ENCODE measurements at places on chromosomes 3 and 15.
A peak's percentile ranks its signal among the peaks of the same experiment; 100 is the strongest.

GRCh38 chr3:55729546-55729945 lies 242.4 kb upstream of the WNT5A start:
- no peak for DNase-seq

DNA sequence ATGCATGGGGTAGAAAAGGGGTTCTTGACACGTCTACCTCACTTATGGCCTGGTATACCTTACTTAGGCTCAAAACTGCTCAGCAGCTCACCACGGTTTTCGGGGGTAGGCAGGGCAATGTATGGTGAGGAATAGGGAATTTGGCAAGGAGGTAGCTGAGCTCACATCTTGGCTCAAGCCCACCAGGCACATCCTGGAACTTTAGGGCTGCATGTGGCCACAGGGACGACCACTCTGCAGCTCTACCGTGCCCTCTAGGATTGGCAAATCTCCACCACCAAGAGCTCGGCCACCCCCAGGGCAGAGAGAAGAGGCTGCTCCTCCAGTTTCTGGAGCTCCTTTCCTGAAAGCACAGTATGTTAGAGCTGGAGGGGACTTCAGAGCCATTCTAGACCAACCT lies 69.7 kb downstream of the MRPL46 start:
- DNase-seq = no peak

DNA sequence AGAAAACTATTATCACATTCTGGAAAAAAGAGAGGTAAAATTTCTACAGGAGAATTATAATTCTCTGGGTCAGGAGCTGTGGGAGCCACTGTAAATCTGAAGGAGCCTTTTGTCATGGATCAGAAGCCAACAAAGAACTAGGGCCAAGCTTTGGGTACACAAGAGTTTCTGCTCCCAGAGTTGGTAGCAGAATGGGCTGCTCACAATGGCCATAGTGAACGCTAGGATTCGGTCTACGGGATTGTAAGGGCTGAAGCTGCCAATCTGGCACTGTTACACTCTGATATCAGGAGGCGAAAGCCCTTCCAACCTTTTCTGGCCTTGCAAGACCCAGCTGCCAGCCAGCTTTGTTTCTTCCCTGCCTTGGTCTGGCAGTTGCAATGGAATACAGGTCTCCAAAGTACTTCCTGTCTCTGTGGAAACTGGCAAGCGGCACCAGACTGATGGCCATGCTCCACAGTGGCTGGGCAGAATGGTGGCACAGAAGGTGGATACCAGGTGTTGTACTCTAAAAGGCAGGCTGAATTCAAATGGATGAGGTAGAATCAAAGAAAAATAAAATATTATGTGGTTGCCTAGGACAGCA lies 831.7 kb downstream of the CADM2 start:
- no peak for DNase-seq

DNA sequence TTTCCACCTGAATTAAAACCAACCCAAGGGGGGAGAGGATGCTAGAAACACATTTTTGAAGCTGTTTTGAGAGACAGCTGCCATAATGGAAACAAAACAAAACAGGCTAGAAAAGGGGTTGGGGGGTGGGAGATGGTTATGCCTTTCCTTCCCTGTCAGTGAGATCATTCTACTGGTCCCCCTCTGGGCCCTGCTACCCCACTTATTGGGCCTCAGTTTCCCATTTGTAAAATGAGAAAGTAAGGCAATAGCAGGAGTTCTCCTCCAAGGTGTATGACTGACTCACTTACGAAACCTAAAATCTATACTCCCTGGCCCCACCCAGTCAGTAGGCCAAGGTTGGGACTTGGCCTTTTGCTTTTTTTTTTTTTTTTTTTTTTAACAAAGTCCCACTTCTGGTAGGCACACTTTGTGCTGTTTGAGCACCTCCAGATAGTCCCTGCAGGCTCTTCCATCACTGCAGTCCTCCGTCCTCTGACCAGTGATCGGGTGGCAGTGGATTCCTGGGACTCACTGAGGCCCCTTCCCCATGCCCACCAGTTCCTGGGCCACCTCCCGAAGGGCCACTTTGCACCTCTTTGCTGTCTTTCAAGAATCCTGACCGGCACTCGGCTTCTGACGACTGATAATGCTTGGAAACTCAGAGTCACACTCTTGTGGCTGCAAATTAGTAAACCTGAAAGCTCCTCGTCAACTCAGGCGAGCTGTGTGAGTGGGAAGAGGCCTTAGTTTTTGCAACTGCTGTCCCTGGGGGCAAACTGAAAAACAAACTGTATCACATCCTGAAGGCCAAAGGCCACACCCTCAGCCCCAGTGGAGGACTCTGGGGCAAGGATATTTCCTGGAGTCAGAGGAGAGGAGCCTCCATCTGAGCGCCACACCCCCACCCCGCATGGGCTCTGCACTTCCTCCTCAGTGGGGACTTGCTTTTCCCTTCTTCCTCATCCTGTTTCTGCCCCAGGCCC lies 6.7 kb upstream of the PSTPIP1 start:
- DNase-seq = no peak

DNA sequence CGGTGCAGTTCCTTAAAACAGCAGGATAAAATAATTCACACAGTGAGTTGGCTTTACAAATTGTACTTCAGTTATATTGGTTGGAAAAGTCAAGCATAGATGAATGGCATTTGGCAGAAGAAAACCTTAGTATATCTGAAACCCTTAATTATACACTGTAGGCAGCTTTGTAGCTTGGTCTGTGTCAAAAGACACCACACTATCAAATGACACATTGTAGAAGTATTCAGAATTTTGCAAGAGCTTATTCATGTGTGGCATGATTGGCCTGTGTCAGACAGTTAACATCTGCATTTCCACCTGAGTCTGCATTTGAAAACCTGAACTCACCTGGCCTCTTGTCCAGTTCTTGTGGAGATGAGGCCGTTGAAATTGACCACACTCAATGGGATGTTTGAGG lies 13.8 kb downstream of the TMEM266 start:
- no peak for DNase-seq

- no peak for DNase-seq
Measured at GRCh38 chr3:32571192-32571485, 481 bp upstream of the DYNC1LI1 start.

DNA sequence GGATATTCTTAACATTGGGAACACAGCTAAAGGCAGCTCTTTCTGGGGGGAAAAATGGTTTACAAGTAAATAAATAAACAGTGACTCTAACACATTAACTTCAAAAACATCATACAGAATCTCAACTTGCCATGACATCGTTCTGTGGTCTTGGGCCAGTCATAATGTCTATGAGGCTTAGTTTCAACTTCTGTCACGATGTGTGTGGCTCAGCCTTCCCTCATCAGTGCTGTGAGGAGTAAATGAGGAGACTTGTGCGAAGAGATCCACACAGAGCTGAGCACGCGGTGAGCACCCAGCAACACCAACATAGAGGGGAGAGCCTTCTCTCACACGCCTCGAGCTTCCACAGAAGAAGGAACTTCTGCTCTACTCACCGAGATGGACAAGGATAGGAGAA lies 49.0 kb downstream of the DZIP1L start:
- DNase-seq = no peak

GRCh38 chr3:83011481-83011880 lies 1250.0 kb upstream of the GBE1 start:
- DNase-seq = no peak

DNA sequence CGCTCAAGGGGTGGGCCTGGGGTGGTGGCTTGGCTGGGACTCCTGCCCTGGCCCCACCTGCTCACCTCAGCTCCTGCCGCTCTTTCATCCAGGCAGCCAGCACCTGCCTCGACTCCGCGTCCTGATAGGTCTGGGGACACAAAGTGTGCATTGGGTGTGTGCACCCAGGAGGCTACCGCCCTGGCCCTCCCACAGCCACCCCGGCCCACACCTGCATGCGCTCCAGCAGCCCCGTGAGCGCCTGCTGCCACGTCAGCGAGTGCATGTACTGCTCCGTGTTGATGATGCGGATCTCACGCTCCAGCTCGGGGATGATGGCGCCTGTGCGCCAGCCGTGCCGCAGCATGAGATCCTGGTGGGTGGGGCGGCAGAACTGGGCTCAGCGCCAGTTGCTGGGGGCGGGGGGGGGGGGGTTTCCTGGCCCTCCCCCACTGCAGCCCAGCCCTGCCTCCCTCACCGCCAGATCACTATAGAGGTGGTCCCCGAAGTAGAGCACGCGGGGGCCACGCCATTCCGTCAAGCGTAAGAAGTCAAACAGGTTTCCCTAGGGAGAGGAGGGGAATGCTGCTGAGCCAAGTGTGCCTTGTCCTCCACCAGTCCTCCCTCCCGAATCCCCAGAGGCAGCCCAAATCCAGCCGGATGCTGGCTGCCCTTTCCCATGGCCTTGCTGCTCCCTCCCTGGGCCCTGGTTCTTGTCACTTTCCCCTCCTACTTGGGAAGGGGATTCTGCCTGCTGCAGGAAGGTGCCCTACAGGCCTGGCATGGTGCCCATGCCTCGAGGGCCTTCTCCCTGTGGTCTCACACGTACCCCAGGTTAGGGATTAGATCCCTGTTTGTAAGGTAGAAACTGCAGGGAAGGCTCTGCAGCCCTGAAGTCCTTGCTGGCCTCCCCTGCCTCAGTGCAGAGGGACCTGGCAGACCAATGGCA lies 8.6 kb downstream of the NT5DC2 start:
- DNase-seq = no peak

DNA sequence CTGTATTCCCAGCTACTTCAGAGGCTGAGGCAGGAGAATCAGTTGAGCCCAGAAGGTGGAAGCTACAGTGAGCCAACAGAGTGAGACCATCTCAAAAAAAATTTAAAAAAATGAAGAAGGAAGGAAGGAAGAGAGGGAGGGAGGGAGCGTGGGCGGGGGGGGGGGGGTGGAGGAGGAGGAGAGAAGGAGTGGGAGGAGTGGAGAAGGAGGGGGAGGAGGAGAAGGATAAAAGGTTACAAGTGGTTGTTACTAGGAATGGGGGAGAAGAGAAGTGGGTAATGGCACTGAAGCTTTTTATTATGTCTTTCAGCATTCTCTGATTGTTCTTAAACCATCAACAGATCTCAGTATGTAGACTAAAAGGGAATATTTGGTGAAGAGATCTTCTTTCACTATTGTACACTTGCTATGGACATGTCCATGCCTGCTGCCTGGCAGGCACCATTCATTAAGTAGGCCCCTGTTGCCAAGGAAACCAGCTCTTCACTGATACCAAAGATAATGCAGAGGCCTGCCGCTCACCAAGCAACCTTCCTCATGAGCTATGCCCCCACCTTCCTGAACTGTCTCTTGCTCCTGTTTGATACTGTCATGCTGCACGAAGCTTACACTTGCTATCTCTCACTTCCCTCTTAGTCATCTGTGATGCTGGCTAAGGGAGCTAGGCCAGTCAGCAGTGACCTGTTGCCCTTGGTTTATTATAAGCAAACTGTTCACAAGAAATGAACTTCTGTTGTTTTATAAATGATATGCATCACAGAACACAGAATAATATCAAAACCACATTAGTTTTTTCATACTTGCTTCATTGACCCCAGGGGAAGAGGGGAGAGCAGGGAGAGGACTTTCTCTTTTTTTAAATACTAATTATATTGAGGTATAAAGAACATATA lies 23.1 kb downstream of the EPM2AIP1 start:
- DNase-seq = peak; percentile 40

GRCh38 chr3:76266511-76266910 lies 481.2 kb upstream of the ZNF717 start:
- DNase-seq = no peak

GRCh38 chr3:192929146-192929545 lies 11.5 kb upstream of the MB21D2 start:
- peak; percentile 31 for DNase-seq

GRCh38 chr15:77749236-77749997 lies 116.7 kb upstream of the LINGO1 start:
- DNase-seq = no peak

GRCh38 chr15:73560501-73561117 lies 72.6 kb downstream of the NPTN start:
- peak; percentile 37 for DNase-seq

DNA sequence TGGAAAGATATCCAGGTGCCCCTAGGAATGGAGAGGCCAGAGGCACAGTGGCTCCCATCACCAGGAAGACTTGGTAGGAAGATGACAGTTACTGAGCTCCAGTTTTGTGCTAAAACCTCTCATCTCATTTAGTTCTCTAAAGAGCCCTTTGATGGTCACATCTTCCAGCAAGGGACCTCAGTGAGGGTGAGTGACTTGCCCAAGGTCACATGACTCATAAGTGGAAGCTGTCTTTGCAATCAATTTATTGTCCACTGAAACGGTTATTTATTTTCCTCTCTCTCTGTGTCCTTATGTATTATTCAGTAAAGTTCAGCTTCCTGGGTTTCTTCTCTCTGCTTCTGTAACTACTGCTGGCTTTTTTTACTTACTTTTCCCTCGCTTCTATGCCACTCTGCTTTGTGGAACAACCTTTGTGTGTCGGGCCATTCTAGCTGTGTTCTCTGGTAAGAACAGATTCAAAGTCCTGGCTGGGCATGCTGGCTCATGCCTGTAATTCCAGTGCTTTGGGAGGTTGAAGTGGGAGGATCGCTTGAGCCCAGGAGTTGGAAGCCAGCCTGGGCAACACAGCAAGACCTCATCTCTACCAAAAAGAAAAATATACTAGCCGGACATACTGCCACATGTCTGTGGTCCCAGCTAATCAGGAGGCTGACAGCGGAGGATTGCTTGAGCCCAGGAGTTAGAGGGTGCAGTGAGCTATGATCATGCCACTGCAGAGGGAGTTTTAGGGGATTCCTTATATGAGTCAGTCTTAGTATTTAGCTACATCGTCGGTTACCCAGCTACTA lies 55.9 kb downstream of the PDIA5 start:
- no peak for DNase-seq

DNA sequence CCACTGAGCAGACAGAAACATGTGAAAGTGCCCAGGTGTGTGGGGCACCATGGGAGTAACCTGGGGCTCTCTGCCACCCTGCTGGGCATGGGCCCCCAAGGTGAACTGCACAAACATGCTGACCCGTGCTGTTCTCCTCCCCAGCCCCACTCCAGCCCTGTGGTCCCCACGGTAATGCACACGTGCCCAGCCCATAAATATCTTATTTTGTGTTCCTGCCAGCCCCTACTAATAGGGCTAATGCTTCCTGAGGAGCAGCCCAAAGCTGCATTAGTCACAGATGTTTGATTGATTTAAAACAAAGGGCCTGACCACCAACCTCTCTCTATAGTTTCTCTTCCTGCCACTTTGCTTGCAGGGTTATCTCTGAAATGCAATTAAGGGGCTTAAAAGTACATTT lies 95.4 kb downstream of the ABHD5 start:
- no peak for DNase-seq
